ENCODE measurements at places on chromosomes 13 and 19. TPM values are rescaled to one million over a fixed set of nuclear protein-coding genes. Genes with fewer than 3 reads are reported as not detected.

The ACP7 gene
- total RNA-seq = not detected

The WDR62 gene
- total RNA-seq = 19.8 TPM

The LMTK3 gene
- total RNA-seq = 6.6 TPM

The CEACAM4 gene
- total RNA-seq = not detected

The ASPDH gene
- not detected for total RNA-seq

The SLC25A23 gene
- total RNA-seq = 26.3 TPM

DNA sequence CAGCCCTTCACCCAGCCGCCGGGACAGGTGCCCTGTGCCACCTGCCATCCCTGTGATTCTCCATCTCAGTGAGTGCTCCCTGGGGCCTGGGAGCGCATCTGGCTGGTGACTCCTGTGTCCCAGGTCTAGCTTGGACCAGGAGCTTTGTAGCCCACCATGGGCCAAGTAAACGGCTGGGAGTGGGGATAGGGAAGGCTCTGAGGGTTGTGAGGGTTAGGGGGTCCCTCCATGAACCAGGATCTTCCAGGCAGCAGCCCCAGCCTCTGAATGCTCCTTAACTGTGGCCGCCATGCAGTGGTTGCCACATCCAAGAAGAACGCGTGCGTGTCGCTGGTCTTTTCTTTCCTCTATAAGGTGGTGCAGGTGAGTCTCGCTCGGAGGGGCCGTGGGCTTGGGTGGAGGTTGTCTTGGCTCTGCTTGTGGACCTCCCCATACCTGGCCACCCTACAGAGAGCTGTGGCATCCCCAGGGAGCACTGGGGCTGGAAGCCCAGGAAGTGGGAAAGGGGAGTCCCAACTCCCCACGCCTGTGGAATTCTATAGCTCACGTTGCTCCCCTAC lies 8.4 kb downstream of the AP1M1 start:
- H3K4me1 ChIP-seq = peaks cover 58% of the 10 kb centered on the region
- peak overlapping the region; percentile 1 for H3K27ac ChIP-seq
- DNase-seq = no peak
- no peaks in the 10 kb centered on the region for H3K27me3 ChIP-seq

GRCh38 chr13:71882120-71882519 lies 15.1 kb upstream of the DACH1 start:
- no peaks in the 10 kb centered on the region for H3K27me3 ChIP-seq
- no peak for DNase-seq
- no peak overlapping the region for H3K4me3 ChIP-seq

- no peak overlapping the region for H3K4me3 ChIP-seq
- no peak overlapping the region for H3K27ac ChIP-seq
- H3K27me3 ChIP-seq = peaks cover 13% of the 10 kb centered on the region
- H3K4me1 ChIP-seq = peaks cover 6% of the 10 kb centered on the region
- no peaks in the 10 kb centered on the region for H3K36me3 ChIP-seq
- peak; percentile 44 for DNase-seq
Observed at GRCh38 chr13:27339299-27339698, 68.7 kb downstream of the RASL11A start.

- H3K36me3 ChIP-seq = peaks cover 2% of the 10 kb centered on the region
- H3K27ac ChIP-seq = no peak within 1 kb of the TSS
- H3K4me1 ChIP-seq = peaks cover 15% of the 10 kb centered on the region
- DNase-seq = peak; percentile 66
Observed at GRCh38 chr19:17687857-17688784, at the start of gene UNC13A. Gene UNC13A (minus strand): TSS chr19:17688354. CDS start chr19:17688199, 155 bp downstream.

DNA sequence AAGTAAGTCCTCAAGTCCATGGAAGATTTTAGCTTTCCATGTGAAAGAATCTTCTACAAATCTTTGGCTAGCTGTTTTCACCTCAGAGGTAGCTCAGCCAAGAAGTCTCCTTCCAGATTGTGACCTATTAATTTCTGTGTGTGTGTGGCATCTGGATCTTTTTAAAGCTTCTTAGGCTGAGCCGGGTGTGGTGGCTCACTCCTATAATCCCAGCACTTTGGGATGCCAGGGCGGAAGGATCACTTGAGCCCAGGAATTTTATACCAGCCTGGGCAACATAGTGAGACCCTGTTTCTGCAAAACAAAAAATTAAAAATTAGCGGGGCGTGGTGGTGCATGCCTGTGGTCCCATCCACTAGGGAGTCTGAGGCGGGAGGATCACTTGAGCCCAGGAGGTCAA lies 13.4 kb upstream of the SLC44A2 start:
- no peaks in the 10 kb centered on the region for H3K36me3 ChIP-seq
- H3K27ac ChIP-seq = no peak overlapping the region
- H3K27me3 ChIP-seq = no peaks in the 10 kb centered on the region

GRCh38 chr13:25816239-25816638 lies 235.6 kb downstream of the SHISA2 start:
- no peaks in the 10 kb centered on the region for H3K27me3 ChIP-seq
- H3K36me3 ChIP-seq = peaks cover 5% of the 10 kb centered on the region
- no peak overlapping the region for H3K27ac ChIP-seq
- DNase-seq = no peak

DNA sequence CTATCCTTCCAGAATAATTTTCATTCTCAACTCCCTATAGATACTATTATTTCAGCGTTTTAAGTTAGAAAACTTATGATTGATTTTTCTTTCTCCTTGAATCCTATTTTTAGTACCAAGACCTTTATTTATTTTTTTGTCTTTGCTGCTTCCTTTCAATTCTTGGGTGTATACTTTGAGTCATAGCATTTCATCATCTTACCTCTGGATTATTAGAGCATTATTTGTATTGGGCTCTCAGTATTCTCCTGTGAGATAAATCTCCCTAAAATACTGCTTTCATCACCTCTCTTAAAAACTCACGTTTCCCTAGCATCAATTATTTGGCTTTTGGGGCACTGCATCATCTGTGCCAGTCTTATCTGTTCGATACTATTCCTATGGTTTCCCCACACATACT lies 222.8 kb downstream of the POSTN start:
- no peaks in the 10 kb centered on the region for H3K36me3 ChIP-seq
- H3K27me3 ChIP-seq = no peaks in the 10 kb centered on the region
- no peaks in the 10 kb centered on the region for H3K4me1 ChIP-seq
- no peak overlapping the region for H3K4me3 ChIP-seq
- no peak overlapping the region for H3K27ac ChIP-seq
- no peak for DNase-seq

DNA sequence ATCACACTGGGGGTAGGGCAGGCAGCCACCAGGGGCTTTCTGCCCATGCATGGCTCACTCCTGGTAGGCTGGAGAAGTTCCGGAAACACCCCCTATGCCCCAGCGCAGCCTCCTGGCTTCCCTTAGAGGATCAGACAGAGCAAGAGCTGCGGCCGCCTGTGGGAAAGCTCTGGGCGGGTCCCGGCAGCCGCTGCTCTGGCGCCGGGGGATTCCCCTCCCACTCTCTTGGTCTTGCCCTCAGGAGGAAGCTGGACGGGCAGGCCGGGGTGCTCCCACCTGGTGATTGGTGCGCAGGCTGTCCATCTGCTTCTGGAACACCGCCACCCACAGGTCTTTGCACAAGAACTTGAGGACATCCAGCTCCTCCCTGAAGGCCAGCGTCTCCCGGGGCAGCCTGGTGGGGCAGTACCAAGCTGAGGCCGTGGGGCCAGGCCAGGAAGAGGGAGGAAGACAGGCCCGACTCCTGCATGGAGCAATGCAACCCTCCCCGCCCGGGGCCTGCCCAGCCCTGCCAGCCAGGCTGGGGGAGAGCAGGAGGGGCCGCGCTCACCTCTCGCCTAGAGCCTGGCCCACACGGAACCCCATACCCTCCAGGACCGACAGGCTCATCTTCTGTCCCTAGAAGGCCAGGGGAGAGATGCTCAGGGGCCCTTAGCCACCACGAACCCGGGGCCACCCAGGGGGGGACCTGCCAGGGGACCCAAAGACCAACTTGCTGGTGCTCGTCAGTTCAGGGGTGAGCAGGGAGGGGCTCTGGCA lies 4.0 kb upstream of the NKPD1 start:
- H3K4me1 ChIP-seq = peaks cover 17% of the 10 kb centered on the region
- no peak overlapping the region for H3K27ac ChIP-seq
- no peaks in the 10 kb centered on the region for H3K36me3 ChIP-seq
- DNase-seq = peak; percentile 76
- no peaks in the 10 kb centered on the region for H3K27me3 ChIP-seq

DNA sequence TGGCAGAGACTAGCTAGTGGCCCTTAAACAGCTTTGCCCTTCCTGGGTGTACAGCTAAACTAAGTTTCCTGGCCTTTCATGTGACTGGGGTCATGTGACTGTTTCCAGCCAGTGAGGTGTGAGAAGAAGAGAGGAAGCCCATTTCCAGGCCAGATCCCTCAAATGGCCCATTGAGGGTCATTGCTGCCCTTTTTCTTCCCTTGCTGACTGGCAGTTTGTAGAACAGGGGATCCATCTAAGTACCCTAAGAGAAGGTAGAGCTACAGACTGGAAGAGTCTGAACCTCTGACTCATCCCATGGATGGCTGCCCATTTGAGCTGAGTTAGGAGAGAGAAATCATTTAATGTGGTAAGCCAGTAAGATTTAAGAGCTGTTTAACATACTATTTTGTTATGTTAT lies 2.8 kb downstream of the SWSAP1 start:
- H3K27me3 ChIP-seq = no peaks in the 10 kb centered on the region
- H3K4me3 ChIP-seq = peak overlapping the region; percentile 78
- peak; percentile 42 for DNase-seq
- H3K36me3 ChIP-seq = peaks cover 10% of the 10 kb centered on the region
- peaks cover 66% of the 10 kb centered on the region for H3K4me1 ChIP-seq
- peak overlapping the region; percentile 82 for H3K27ac ChIP-seq

DNA sequence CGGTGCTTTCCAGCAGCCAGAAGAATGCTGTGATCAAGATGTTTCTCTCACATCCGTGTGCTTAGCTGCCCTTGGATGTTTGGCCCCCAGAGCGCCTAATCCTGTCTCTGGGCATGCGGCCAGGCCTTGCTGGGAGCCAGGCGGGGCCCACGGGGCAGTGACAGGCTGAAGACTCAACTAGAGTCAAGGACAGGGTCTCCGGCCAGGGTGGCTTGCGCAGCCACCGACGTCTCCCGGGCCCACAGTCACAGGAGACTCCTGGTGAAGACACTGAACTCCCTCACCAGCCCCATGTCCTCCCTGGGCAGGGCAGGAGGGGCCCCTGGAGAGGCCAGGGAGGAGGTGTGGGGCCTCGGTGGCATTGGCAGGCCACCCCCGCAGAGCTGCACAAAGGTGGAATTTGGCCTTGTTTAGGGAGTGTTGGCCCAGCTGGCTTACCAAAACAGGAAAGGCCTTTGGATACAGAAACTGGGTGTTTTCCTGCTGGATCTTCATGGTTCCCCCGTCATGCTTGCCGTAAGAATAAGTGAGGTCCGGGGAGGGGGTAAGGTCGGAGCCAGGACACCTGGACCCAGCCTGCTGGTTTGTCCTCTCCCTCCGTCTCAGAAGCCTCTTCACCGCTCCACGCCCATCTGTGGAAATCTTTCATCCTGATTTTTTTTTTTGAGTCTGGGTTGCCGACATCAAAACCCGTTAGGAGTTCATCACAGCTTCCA lies 10.0 kb upstream of the NDUFS7 start:
- H3K27me3 ChIP-seq = no peaks in the 10 kb centered on the region
- H3K4me1 ChIP-seq = no peaks in the 10 kb centered on the region
- H3K27ac ChIP-seq = no peak overlapping the region
- DNase-seq = no peak
- H3K36me3 ChIP-seq = no peaks in the 10 kb centered on the region
- no peak overlapping the region for H3K4me3 ChIP-seq

- peaks cover 5% of the 10 kb centered on the region for H3K36me3 ChIP-seq
- no peaks in the 10 kb centered on the region for H3K27me3 ChIP-seq
- peak; percentile 26 for DNase-seq
- H3K4me3 ChIP-seq = peak overlapping the region; percentile 91
- peaks cover 57% of the 10 kb centered on the region for H3K4me1 ChIP-seq
Observed at GRCh38 chr13:113205428-113205931, 3.0 kb downstream of the PCID2 start.

- H3K36me3 ChIP-seq = peaks cover 1% of the 10 kb centered on the region
- no peak overlapping the region for H3K4me3 ChIP-seq
- DNase-seq = no peak
- peaks cover 35% of the 10 kb centered on the region for H3K4me1 ChIP-seq
- H3K27ac ChIP-seq = no peak overlapping the region
- H3K27me3 ChIP-seq = peaks cover 58% of the 10 kb centered on the region
Observed at GRCh38 chr19:13010038-13010991, 15.0 kb downstream of the NFIX start.

GRCh38 chr13:77979721-77980385 lies 61.2 kb upstream of the EDNRB start:
- no peak for DNase-seq
- no peaks in the 10 kb centered on the region for H3K27me3 ChIP-seq

DNA sequence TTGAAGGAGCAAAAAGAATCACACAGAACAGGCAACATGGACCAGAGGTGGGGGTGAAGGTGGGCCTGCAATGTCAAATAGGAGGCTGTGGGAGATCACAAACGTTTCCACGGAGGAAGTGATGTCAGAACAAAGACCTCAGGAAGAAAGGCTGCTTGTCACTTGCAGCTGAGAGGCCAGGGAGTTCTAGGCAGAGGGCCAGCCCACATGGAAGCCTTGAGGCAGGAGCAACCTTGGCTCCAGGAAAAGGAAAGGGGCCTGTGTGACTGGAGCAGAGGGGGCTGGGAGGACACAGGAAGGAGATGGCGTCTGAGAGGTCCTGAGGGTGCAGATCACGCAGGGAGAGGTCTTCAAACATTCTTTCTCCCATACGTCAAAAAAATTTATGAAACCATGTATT lies 16.3 kb downstream of the ZNF160 start:
- H3K4me1 ChIP-seq = no peaks in the 10 kb centered on the region
- DNase-seq = no peak
- H3K4me3 ChIP-seq = no peak overlapping the region
- H3K27ac ChIP-seq = no peak overlapping the region
- peaks cover 73% of the 10 kb centered on the region for H3K36me3 ChIP-seq

DNA sequence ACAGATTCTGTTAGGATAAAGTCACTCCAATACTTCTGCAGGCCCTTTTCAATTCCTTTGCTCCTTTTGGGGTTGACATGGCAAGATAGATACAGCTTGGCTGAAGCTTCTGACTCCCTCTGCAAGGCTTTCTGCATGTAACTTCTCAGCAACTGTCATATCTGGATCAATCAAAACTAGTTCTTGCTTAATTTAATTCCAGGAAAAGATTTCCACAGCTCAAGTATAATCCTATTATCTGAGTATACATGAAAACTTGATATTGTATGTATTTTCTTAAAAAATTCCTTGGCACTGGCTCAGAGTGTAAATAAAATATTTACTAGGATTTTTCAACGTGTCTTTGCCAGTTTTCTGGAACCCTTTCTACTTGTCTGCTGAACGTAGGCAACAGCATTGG lies 109.6 kb downstream of the STARD13 start:
- no peaks in the 10 kb centered on the region for H3K4me1 ChIP-seq
- H3K27ac ChIP-seq = no peak overlapping the region
- H3K4me3 ChIP-seq = no peak overlapping the region
- H3K36me3 ChIP-seq = no peaks in the 10 kb centered on the region

DNA sequence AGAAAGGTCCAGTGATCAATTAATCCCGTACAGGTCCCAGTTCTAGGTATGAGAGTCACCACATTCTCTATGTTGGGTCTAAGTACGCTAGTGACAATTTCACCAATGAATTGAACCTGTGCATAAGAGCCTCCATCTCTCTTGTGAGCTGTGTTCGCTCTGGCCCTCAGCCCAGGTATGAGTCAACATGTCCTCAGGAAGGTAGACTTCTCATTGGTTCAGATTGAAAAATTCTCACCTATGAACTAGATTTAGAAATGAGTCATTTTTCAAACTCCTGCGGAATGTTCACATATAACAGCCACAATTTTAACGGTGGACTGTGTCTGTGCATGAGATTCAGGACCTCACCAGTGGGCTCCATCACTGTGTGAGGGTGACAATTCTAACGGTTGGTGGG lies 12.7 kb upstream of the ZNF43 start:
- H3K4me1 ChIP-seq = peaks cover 38% of the 10 kb centered on the region
- no peak overlapping the region for H3K27ac ChIP-seq
- no peak for DNase-seq
- peaks cover 41% of the 10 kb centered on the region for H3K36me3 ChIP-seq

- peak overlapping the region; percentile 70 for H3K27ac ChIP-seq
- no peak for DNase-seq
- H3K36me3 ChIP-seq = peaks cover 37% of the 10 kb centered on the region
- peaks cover 52% of the 10 kb centered on the region for H3K4me1 ChIP-seq
- no peaks in the 10 kb centered on the region for H3K27me3 ChIP-seq
Observed at GRCh38 chr19:16089010-16089846, 12.9 kb downstream of the TPM4 start.

Measured in activated T-cell treated with anti-CD3 and anti-CD28 coated beads, Interleukin-2, amount 50 U/mL, for 72 hours (primary cell).